Spinal cord (tissue), 10 donors: ENCODE measurements at places on chromosomes 16 and 17.

DNA sequence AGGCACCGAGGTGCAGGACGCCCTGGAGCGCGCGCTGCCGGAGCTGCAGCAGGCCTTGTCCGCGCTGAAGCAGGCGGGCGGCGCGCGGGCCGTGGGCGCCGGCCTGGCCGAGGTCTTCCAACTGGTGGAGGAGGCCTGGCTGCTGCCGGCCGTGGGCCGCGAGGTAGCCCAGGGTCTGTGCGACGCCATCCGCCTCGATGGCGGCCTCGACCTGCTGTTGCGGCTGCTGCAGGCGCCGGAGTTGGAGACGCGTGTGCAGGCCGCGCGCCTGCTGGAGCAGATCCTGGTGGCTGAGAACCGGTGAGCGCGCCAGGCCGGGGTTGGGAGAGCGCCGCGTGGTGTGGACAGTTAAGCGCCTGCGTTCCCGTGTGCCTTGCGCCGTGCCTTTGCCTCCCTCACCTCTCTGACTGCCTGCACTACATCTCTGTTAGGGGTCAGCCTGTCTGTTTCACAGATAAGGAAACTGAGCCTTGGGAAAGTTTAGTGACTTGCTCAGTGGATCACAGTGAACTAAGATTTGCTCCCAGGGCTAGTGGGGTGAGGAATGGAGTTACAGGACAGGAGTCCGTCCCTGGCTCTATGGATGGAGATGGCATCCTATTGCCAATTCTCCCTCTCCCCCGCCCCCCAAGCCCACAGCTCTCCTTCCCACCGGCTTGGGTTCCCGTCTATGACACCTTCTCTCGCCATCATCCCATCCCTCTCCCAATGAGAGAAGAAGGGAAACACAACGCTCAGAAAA lies 880 bp downstream of the SARM1 start:
- no peaks in the 10 kb centered on the region for H3K27me3 ChIP-seq
- peaks cover 31% of the 10 kb centered on the region for H3K36me3 ChIP-seq
- peak overlapping the region; percentile 48 for H3K4me3 ChIP-seq
- peaks cover 34% of the 10 kb centered on the region for H3K4me1 ChIP-seq
- DNase-seq, result peak; percentile 70
- no peak overlapping the region for H3K27ac ChIP-seq

- no peaks in the 10 kb centered on the region for H3K27me3 ChIP-seq
- H3K27ac ChIP-seq, result no peak overlapping the region
- H3K36me3 ChIP-seq, result no peaks in the 10 kb centered on the region
- DNase-seq, result no peak
Measured at GRCh38 chr16:28258567-28258966, 33.8 kb upstream of the SBK1 start.

- no peak overlapping the region for H3K27ac ChIP-seq
- H3K36me3 ChIP-seq, result no peaks in the 10 kb centered on the region
- DNase-seq, result peak; percentile 9
Measured at GRCh38 chr16:5450409-5451104, 353.0 kb upstream of the EEF2KMT start.

DNA sequence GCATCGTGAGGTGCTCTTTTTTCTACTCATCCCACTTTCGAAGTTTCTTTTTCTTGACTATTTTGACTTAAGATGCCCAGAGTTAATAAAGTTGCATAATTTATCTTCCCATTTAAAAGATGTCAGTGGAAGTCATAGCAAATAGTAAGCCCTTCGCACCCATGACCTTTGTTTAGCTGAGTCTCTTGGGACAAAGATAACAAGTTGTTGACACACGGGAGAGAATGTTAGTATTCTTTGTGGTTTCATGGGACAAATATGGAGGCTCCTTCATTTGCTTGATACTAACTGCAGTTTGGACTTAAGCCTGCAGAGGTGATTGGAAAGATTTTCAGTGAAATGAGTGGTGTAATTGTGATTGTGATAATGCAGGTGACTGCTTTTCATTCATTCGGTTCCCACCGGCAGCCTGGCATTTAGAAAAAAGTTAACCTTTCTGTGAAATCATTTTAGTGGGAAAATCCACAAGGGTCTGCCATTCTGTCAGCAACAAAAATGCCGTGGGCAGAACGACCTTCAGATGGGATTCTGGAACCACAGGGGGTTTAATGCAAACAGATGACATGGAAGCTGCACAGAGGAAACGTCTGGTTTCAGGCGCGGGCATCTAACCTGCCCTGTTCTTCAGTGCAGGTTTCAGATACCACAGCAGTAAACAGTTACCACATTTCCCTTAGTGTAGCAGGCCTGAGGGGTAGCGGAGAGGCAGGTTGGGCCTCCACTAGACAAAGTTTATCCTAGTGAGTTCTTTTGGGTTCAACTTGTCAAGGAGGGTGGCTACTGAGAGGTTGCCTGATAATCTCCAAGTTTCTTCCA lies 123.0 kb downstream of the RPTOR start:
- DNase-seq, result no peak
- H3K27me3 ChIP-seq, result no peaks in the 10 kb centered on the region
- H3K4me3 ChIP-seq, result no peak overlapping the region
- H3K36me3 ChIP-seq, result peaks cover 5% of the 10 kb centered on the region

DNA sequence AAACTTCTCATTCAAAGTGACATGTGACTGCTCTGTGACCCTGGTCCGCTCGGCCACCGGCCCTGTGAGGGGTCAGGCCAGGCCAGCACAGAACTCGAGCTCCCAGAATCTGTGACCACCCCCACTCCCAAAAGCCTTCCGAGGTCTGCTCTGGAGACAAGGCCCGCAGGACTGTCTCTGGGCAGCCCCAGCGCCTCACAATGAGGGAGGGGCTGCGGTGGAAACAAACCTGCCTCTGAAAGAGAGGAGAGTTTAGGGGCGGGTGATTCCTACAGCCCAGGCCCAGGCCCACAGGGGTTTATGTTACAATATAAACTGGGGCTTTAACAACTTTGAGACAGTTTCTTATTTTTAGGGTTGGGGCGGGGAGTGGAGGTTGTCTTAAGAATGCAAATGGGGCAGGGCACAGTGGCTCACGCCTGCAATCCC lies 19.9 kb downstream of the IGFBP4 start:
- peaks cover 50% of the 10 kb centered on the region for H3K4me1 ChIP-seq
- H3K27me3 ChIP-seq, result no peaks in the 10 kb centered on the region
- no peaks in the 10 kb centered on the region for H3K36me3 ChIP-seq
- no peak for DNase-seq
- H3K27ac ChIP-seq, result peak overlapping the region; percentile 67

DNA sequence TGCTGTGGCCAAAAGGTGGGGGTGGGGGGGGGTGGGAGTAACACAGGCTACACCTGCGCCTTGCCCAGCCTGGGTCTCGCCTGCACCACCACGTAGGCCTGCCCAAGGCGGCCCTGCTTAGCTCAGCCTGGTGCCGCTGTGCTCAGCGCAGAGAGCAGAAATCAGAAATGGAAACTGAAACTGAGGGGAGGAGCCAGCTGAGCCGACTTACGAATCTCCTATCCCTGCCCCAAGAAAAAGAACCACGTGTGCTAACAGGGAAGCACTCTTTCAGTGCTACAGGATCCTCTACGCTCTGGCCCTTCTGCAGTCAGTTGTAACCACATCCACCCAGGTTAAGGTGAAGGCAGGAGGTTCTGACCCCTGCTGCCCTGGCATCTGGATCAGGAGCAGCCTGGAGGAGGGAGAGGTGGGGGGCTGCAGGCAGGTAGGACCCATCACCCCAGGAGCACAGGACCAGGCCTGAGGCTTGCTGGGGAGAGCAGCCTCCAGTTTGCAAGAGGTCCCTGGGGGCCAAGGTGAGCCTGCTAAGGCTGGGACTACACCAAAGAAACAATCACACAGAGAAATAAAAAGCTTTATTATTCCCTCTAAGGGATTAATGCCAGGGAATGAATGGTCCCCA lies at the start of gene DHX58:
Gene DHX58 (minus strand): TSS at position 163 of the 625 bp plus-strand sequence. CDS start 822 bp downstream, outside the sequence.
- H3K27me3 ChIP-seq, result no peaks in the 10 kb centered on the region
- no peak for DNase-seq
- peak within 1 kb of the TSS; percentile 81 for H3K27ac ChIP-seq
- H3K36me3 ChIP-seq, result peaks cover 50% of the 10 kb centered on the region
- H3K4me3 ChIP-seq, result peak within 1 kb of the TSS; percentile 33

GRCh38 chr17:41539979-41540701 lies 12.0 kb upstream of the KRT19 start:
- H3K36me3 ChIP-seq, result no peaks in the 10 kb centered on the region
- no peak overlapping the region for H3K4me3 ChIP-seq
- DNase-seq, result no peak
- peaks cover 12% of the 10 kb centered on the region for H3K4me1 ChIP-seq
- no peaks in the 10 kb centered on the region for H3K27me3 ChIP-seq

DNA sequence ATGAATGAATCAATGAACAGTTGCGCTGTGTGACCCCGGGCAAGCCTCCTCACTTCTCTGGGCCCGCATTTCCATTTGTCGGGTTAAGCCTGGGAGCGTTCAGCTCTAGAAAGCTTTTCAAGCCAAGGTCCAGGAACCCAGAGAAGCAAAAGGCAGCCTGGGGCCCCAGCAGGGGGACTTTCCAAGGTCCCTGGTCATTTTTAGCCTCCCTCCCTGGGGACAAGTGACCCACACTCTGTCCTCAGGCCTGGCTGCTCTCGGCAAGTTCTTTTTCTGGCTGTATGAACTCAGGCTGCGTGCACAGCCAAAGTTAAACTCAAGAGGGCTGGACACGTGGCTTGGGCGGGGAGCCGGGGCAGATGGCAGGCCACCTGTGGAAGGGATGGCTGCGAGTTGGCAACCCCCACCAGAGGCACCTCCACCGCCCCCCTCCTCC lies 41.4 kb upstream of the CIBAR2 start:
- no peak for DNase-seq
- no peaks in the 10 kb centered on the region for H3K36me3 ChIP-seq
- no peaks in the 10 kb centered on the region for H3K27me3 ChIP-seq
- peaks cover 47% of the 10 kb centered on the region for H3K4me1 ChIP-seq
- H3K4me3 ChIP-seq, result no peak overlapping the region
- no peak overlapping the region for H3K27ac ChIP-seq

- H3K27me3 ChIP-seq, result peaks cover 19% of the 10 kb centered on the region
- no peaks in the 10 kb centered on the region for H3K36me3 ChIP-seq
Measured at GRCh38 chr17:43946781-43947180, 4.5 kb upstream of the PPY start.

GRCh38 chr16:89737341-89738071 lies 16.2 kb downstream of the ZNF276 start:
- no peaks in the 10 kb centered on the region for H3K4me1 ChIP-seq
- H3K27ac ChIP-seq, result no peak overlapping the region
- no peak for DNase-seq
- H3K4me3 ChIP-seq, result no peak overlapping the region

DNA sequence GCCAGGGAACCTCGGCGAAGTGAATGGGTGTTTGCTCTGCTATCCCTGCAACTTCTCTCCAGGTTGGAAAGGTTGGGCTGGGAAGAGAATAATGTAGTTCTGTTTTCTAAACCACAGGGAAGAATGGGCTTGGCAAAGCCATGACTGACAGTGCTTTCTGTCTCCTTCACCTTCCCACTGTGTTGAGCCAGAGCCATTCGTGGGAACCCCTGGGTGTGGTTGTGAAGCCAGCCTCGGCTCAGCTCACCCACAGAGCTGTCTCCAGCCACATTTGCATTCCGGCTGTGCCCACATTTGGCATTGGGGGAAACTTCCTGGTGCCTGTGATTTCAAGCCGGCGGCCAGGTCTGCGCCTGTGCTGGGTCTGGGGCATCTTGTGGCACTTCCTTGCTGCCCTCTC lies 39.9 kb downstream of the BAIAP2 start:
- no peaks in the 10 kb centered on the region for H3K27me3 ChIP-seq
- no peak for DNase-seq
- peaks cover 64% of the 10 kb centered on the region for H3K36me3 ChIP-seq
- no peak overlapping the region for H3K4me3 ChIP-seq
- peaks cover 65% of the 10 kb centered on the region for H3K4me1 ChIP-seq

DNA sequence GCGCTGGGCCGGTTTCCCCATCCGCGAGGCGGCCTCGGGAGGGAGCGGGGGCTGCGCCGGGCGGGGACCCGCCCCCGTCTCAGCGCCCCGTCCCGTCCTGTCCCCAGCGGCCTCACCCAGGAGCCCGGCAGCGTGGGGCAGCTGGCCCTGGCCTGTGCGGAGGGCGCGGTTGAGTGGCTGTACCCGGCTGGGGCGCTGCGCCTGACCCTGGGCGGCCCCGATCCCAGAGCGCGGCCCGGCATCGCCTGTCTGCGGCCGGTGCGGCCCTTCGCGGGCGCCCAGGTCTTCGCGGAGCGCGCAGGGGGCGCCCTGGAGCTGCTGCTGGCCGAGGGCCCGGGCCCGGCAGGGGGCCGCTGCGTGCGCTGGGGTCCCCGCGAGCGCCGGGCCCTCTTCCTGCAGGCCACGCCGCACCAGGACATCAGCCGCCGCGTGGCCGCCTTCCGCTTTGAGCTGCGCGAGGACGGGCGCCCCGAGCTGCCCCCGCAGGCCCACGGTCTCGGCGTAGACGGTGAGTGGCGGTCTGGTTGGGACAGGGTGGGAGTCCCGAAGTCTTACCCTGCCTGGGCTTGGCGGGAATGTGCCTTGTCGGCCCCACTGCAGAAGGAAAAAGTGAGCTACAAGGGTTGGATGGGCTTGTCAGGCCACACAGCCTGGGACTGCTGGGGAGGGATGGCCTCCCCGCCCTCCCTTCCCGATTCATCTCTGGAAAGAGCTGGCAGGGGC lies 720 bp downstream of the METRN start:
- peak overlapping the region; percentile 96 for H3K27ac ChIP-seq
- H3K36me3 ChIP-seq, result peaks cover 32% of the 10 kb centered on the region
- H3K4me1 ChIP-seq, result peaks cover 78% of the 10 kb centered on the region

GRCh38 chr17:29909236-29910003 lies 20.6 kb downstream of the SSH2 start:
- H3K4me3 ChIP-seq, result no peak overlapping the region
- no peaks in the 10 kb centered on the region for H3K4me1 ChIP-seq
- DNase-seq, result no peak
- H3K27me3 ChIP-seq, result no peaks in the 10 kb centered on the region

- DNase-seq, result no peak
- peaks cover 7% of the 10 kb centered on the region for H3K4me1 ChIP-seq
- no peak overlapping the region for H3K27ac ChIP-seq
- no peak overlapping the region for H3K4me3 ChIP-seq
Measured at GRCh38 chr17:73841431-73842060, 197.3 kb upstream of the SDK2 start.

DNA sequence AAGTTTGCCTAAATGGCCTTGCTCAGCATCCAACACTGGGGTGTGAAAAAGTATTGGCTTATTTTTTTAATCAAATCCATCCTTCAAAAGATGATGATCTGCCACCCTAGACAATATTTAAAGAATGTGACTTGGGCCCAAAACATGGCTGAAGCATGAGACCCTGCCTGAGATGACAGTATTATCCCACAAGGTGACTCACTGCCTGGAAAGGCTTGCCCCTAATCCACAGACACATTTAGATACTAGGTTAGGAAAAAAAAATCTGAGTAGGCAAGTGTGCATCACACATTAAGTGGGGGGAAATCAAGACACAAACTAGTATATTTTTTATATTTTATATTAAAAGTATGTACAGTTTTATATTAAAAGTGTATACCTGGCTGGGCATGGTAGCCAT lies 38.4 kb downstream of the TOM1L2 start:
- H3K4me1 ChIP-seq, result peaks cover 31% of the 10 kb centered on the region
- no peak overlapping the region for H3K27ac ChIP-seq
- no peak for DNase-seq
- H3K27me3 ChIP-seq, result no peaks in the 10 kb centered on the region
- no peak overlapping the region for H3K4me3 ChIP-seq

- H3K27ac ChIP-seq, result no peak overlapping the region
- no peak for DNase-seq
- peaks cover 6% of the 10 kb centered on the region for H3K4me1 ChIP-seq
- H3K36me3 ChIP-seq, result no peaks in the 10 kb centered on the region
Measured at GRCh38 chr16:27273670-27274423, 5.3 kb upstream of the NSMCE1 start.

GRCh38 chr17:37642681-37643080 lies 565 bp downstream of the DDX52 start:
- DNase-seq, result peak; percentile 62
- H3K4me3 ChIP-seq, result peak overlapping the region; percentile 94
- peaks cover 12% of the 10 kb centered on the region for H3K36me3 ChIP-seq

GRCh38 chr17:68384471-68384870 lies 72.8 kb downstream of the WIPI1 start:
- H3K27me3 ChIP-seq, result no peaks in the 10 kb centered on the region
- H3K36me3 ChIP-seq, result no peaks in the 10 kb centered on the region
- H3K4me3 ChIP-seq, result no peak overlapping the region
- peaks cover 10% of the 10 kb centered on the region for H3K4me1 ChIP-seq
- DNase-seq, result no peak
- peak overlapping the region; percentile 78 for H3K27ac ChIP-seq
